ENCODE measurements at places on chromosomes 6 and 20. TPM values are rescaled to one million over a fixed set of nuclear protein-coding genes. Genes with fewer than 3 reads are reported as not detected.

DNA sequence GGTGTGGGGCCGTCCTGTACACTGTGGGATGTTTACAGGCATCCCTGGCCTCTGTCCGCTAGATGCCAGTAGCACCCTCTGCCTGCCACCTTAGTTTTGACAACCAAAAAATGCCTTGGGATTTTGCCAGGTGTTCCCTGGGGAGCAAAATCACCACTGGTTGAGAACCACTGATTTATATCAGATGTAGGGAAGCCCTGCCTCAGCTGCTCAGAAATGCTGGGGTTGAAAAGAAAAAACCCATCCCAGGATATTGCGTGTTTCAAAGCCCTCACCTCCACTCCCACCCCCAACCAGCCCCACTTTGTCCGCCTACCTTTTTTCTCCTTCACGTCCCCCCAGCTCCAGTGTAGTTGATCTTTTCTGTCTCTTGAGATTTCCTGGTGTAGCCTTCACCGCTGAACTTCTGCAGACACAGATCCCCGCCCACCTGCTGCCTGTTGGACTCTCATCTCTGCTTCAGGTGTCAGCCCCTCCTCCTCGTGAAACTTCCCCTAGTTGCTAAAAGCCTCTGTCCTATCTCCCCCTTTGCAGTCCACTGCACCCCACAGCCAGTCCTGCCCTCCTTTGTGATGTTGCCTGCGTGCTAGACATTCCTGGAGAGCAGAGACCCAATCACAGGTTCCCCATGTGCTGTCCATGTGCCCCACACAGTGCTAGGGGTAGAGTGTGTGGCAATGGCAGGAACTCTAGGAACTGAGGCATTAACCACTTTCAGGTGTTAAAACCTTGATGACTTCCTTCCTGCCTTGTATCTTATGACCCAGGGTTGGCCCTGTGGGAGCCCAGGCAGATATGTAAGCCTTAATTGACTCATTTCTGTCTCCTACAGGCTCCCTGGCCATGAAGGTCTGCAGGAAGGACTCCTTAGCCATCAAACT is 98.9 kb downstream of the TBC1D7 start:
- DNase-seq: no peak

DNA sequence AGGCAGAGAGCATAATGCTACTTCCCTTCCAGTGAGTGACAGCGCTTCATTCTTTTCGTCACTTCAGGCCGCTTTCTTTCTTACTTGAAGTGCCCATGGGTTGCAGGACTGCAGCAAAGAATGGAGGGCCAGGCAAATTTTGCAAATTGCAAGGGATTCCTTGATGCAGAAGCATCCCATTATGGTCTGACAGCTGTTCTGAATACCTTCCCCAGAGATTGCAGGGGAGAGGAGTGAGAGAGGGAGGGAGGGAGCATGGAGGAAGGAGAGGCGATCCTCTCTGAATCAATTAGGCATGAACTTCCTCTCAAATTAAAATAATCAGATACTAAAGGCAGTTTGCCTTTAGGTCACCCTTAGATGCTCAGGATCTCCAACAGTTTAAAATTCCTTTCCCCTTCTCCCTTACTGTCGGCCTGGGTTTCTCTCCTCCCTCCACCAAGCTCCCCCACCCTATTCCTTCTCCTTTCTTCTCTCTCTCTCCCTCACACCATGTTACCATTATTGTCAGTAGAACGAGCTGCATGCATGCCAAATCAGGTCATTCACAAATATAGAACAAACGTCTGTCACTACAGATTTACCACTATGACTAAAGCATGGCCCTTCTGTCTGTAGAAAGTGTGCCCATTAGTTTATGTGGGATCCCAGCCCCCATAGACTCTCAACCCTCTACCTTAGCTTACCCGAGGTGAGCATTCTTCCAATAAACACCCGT is 289.2 kb downstream of the CD83 start:
- DNase-seq: no peak

GRCh38 chr20:59750209-59750840 is 146.0 kb downstream of the PHACTR3 start:
- no peak for DNase-seq

PTGIS gene
- total RNA-seq: 46.0 TPM

GTSF1L gene
- total RNA-seq: not detected

TRIM31 gene
- 0.99 TPM for total RNA-seq

HECA gene
- 40.9 TPM for total RNA-seq

SLC12A5 gene
- 1.5 TPM for total RNA-seq
